Tibial nerve (tissue), 4 donors: ENCODE measurements at places on chromosomes 5 and 9.

GRCh38 chr5:53601570-53601969 is 41.1 kb downstream of the NDUFS4 start:
- DNase-seq = no peak

DNA sequence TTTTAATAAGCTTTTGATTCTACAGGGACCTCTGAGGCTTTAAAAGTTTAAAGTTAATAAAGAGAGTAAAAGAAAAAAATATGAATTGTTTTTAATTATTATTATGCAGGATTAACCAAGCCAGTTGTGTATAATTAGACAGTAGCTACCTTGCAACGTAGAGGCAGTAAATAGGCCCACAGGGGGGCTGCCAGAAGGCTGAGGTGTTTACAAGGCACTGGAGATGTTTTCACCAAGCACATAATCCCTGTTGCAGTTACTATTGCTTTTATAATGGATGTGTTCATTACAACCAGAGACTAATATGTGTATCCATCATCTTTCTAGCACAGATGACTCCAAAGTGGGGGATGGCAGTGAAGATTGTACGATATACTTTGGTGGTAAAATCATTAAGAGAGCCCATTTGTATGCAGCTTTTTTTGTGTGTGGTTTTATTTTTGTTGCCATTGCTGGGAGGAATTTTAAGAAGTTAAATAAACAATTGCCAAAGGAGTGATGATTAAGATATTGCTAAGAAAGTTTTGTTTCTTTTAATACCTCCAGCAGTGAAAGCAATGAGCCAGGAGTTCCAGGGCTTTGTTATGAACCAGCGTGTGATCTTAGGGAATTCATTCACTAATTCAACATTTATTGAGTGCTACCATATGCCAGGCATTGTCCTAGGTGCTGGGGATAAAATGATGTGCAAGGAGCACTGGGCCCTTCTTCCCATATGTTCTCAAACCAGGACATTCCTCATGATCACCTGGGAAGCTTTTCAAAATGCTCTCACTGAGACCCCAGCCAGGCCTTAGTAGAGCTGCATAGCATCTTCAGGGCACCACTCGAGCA is 138.7 kb upstream of the EFNA5 start:
- DNase-seq = no peak

GRCh38 chr9:128218518-128219389 is 15.6 kb downstream of the DNM1 start:
- peak; percentile 78 for DNase-seq

DNA sequence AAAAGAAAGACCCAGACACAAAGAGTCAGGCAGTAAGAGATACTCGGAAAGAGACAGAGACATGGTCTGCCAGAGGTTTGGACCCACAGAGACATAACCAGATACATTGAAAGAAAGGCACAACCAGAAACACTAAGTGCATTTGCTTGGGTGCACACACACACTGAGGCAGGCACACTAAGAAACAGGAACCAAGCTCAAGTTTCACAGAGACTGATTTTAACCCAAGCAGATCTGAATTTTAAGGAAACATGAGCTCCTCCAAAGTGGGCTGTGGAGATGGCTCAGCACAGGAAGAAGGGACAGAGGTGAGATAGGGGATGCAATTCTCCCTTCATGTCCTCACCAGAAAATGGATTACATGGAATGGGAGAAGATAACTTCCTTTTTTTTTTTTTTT is 9.5 kb downstream of the AQP3 start:
- DNase-seq = no peak

- no peak for DNase-seq
Observed at GRCh38 chr5:65482736-65483545, 1.2 kb upstream of the ADAMTS6 start.
